ENCODE measurements at places on chromosomes 11 and 22.

- no peaks in the 10 kb centered on the region for H3K36me3 ChIP-seq
- H3K27ac ChIP-seq = no peak overlapping the region
- H3K27me3 ChIP-seq = peaks cover 6% of the 10 kb centered on the region
- H3K4me3 ChIP-seq = no peak overlapping the region
- H3K4me1 ChIP-seq = no peaks in the 10 kb centered on the region
Measured at GRCh38 chr11:121207485-121208115, 85.0 kb upstream of the SC5D start.

- no peaks in the 10 kb centered on the region for H3K27me3 ChIP-seq
- no peaks in the 10 kb centered on the region for H3K36me3 ChIP-seq
- H3K4me3 ChIP-seq = no peak overlapping the region
- H3K4me1 ChIP-seq = no peaks in the 10 kb centered on the region
Measured at GRCh38 chr22:35582861-35583670, 34.1 kb downstream of the MB start.

- no peak overlapping the region for H3K27ac ChIP-seq
- H3K36me3 ChIP-seq = peaks cover 15% of the 10 kb centered on the region
- no peaks in the 10 kb centered on the region for H3K4me1 ChIP-seq
- H3K4me3 ChIP-seq = no peak overlapping the region
Measured at GRCh38 chr22:48661984-48662383, 1165.7 kb downstream of the BRD1 start.

- peak overlapping the region; percentile 30 for H3K4me3 ChIP-seq
- no peak overlapping the region for H3K27ac ChIP-seq
- H3K27me3 ChIP-seq = peaks cover 63% of the 10 kb centered on the region
- DNase-seq = no peak
- peaks cover 19% of the 10 kb centered on the region for H3K4me1 ChIP-seq
Measured at GRCh38 chr11:8262552-8263108, 1.0 kb downstream of the LMO1 start.

- H3K4me1 ChIP-seq = peaks cover 54% of the 10 kb centered on the region
- H3K27ac ChIP-seq = no peak overlapping the region
- H3K27me3 ChIP-seq = peaks cover 3% of the 10 kb centered on the region
- H3K4me3 ChIP-seq = no peak overlapping the region
Measured at GRCh38 chr22:45775569-45776312, 104.1 kb downstream of the ATXN10 start.

DNA sequence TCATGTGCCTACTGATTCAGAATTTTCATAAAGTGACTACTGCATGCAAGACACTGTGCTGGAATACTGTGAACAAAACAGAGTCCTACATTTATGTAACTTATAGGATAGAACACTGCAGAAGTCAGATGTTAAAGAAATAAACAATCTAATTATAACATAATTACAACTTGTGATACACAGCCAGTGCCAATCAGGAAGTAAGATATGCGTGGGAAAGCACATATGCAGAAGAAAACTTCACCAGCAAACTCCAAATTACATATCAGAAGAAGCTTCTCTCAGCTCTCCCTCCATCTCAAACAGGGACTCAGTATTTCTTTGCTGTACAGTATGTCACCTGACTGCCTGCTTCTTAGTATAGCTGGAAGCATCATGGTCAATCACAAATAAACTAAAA, 37.4 kb downstream of the PAK1 start:
- H3K4me3 ChIP-seq = no peak overlapping the region
- no peak for DNase-seq
- peaks cover 35% of the 10 kb centered on the region for H3K27me3 ChIP-seq
- no peaks in the 10 kb centered on the region for H3K4me1 ChIP-seq
- H3K27ac ChIP-seq = no peak overlapping the region

DNA sequence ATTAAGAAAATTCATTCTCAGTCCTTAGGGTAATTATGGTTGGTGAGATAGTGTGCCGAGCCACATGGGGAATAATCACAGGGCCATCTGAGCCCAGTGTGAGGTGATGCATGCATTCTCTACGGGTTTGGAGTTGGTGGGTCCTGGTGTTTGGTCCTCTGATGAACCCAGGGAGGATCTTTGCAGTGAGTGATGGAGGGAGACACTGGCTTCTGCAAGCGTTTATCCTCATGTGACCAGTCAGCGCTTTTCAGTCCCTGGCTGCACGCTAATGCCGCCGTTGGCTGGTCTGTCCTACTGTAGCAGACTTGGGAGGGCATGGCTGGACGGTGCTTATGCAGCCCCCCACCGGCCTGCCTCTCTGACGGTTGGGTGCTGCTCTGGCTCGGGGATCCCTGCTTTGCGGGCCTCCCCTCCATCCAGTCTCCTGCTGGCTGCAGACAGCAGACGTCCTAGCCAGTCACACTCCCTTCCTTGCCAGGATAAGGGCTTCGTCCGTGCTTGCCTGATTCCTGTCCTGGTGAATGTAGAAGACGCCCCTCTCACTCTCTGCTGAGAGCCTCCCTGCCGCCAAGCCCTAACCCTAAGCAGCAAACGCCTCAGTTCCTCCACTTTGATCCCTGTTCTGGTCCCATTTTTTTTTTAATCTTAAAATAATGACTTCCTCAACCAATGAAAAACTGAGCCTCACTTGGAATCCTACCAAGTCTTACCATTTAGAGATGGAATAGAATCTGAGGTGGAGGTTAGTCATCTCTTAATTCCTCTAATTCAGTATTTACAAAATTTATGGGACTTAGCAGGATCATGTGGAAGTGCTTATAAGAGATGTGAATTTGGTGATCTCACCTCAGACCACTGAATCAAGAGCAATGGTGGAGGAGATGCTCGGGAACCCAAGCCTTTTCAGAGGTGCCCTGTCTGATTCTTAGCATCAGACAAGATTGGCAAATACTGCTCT, 143.7 kb upstream of the SORL1-AS1 start:
- H3K4me3 ChIP-seq = peak overlapping the region; percentile 33
- peaks cover 1% of the 10 kb centered on the region for H3K27me3 ChIP-seq
- H3K27ac ChIP-seq = peak overlapping the region; percentile 87
- peaks cover 7% of the 10 kb centered on the region for H3K36me3 ChIP-seq
- peaks cover 62% of the 10 kb centered on the region for H3K4me1 ChIP-seq

GRCh38 chr22:46112405-46112804, 37.9 kb upstream of the PPARA start:
- peak overlapping the region; percentile 68 for H3K27ac ChIP-seq
- DNase-seq = no peak
- H3K4me3 ChIP-seq = no peak overlapping the region
- H3K4me1 ChIP-seq = peaks cover 35% of the 10 kb centered on the region
- peaks cover 10% of the 10 kb centered on the region for H3K36me3 ChIP-seq
- H3K27me3 ChIP-seq = peaks cover 54% of the 10 kb centered on the region

DNA sequence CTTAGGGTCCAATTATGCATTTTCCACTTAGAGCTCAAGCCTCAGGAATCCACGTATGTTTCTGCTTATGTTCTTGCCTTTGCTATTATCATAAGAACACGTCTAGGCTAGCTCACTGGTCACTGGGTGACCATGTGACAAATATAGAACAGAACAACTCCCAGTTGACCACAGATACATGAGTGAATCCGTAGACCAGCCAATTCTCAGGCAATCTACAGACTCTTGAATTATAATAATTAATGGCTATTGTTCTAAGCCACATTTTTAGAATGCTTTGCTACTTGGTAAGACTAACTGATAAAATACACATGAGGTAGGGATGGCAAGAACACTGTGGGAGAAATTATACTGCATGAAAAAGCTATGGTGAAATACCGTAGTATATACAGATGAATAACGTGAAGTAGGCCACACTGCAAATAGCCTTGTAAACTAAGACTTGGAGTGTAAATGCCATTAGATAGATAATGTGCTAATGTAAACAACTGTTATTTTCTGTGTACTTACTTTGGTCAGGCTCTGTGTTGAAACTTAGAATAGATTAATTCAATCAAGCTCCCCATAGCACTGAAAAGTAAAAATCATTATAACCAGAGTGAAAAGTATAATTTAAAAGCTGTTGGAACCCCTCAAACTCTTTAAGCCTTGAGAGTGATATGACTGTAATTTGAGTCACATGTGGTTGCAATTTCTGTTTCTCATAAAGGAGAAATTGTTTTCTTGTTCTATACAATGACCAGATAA, 366.2 kb upstream of the CCDC179 start:
- H3K27ac ChIP-seq = peak overlapping the region; percentile 47
- H3K4me1 ChIP-seq = peaks cover 35% of the 10 kb centered on the region
- DNase-seq = peak; percentile 60
- H3K27me3 ChIP-seq = no peaks in the 10 kb centered on the region
- no peaks in the 10 kb centered on the region for H3K36me3 ChIP-seq

- peak overlapping the region; percentile 68 for H3K4me3 ChIP-seq
- peaks cover 38% of the 10 kb centered on the region for H3K4me1 ChIP-seq
- H3K27me3 ChIP-seq = no peaks in the 10 kb centered on the region
Measured at GRCh38 chr11:130523166-130523565, 74.7 kb downstream of the ADAMTS15 start.

DNA sequence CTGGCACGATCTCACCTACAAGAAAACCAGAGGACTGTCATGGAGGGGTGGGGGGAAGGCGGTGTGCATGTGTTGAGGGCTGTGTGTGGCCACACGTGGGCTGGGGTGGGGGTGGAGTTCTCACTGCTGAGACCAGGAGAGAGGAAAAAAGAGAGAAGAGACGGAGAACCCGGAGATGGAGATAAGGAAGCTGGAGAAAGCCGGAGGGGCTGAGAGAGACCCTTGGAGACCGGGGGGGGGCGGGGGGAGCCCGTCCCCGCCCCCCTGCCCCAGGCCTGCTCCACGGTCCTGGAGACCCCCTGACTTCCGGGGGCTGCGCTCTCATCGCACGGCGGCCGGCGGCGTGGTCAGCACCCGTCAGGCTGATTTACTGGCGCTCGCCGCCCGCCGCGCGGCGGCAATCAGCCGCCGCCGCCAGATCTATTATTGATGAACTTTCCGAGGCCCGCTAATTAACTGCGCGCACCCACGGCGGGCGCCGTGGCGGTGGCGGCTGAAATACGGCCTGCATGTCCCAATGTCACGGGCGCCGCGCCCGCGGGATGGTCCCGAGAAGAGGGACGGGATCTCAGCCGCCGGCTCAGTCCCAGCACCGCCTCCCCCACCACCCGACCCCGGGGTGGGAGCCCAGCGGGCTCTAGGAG, 187.4 kb downstream of the MN1 start:
- H3K27ac ChIP-seq = no peak overlapping the region
- no peaks in the 10 kb centered on the region for H3K4me1 ChIP-seq
- no peak for DNase-seq
- peaks cover 45% of the 10 kb centered on the region for H3K27me3 ChIP-seq

- no peaks in the 10 kb centered on the region for H3K36me3 ChIP-seq
- peaks cover 3% of the 10 kb centered on the region for H3K27me3 ChIP-seq
- peak; percentile 92 for DNase-seq
- peak overlapping the region; percentile 42 for H3K4me3 ChIP-seq
Measured at GRCh38 chr22:27456696-27457503, 344.7 kb downstream of the MN1 start.

GRCh38 chr11:127252321-127252720, 251.8 kb upstream of the KIRREL3 start:
- no peak overlapping the region for H3K4me3 ChIP-seq
- H3K27ac ChIP-seq = no peak overlapping the region
- H3K4me1 ChIP-seq = no peaks in the 10 kb centered on the region
- no peak for DNase-seq

GRCh38 chr11:7896009-7896785, 34.9 kb downstream of the OR10A6 start:
- H3K27me3 ChIP-seq = no peaks in the 10 kb centered on the region
- H3K27ac ChIP-seq = no peak overlapping the region
- H3K4me3 ChIP-seq = no peak overlapping the region
- peaks cover 69% of the 10 kb centered on the region for H3K4me1 ChIP-seq
- peaks cover 5% of the 10 kb centered on the region for H3K36me3 ChIP-seq

GRCh38 chr11:61911701-61912529, 5.5 kb downstream of the RAB3IL1 start:
- H3K4me3 ChIP-seq = no peak overlapping the region
- H3K27ac ChIP-seq = no peak overlapping the region
- no peak for DNase-seq
- H3K4me1 ChIP-seq = no peaks in the 10 kb centered on the region
- H3K36me3 ChIP-seq = no peaks in the 10 kb centered on the region

DNA sequence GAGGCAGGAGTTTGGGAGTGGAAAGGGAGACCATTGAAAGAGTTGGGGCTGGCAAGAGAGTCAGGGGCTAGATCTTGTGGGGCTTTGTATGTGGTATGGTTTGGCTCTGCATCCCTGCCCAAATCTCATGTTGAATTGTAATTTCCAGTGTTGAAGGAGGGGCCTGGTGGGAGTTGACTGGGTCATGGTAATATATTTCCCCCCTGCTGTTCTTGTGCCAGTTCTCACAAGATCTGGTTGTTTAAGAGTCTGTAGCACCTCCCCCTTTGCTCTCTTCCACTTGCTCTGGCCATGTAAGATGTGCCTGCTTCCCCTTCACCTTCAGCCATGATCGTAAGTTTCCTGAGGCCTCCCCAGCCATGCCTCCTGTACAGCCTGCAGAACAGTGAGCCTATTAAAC, 10.1 kb upstream of the RAB3IL1 start:
- no peak overlapping the region for H3K4me3 ChIP-seq
- peaks cover 15% of the 10 kb centered on the region for H3K4me1 ChIP-seq
- H3K27me3 ChIP-seq = no peaks in the 10 kb centered on the region
- H3K27ac ChIP-seq = no peak overlapping the region
- no peak for DNase-seq

GRCh38 chr11:108253176-108253575, 30.3 kb downstream of the ATM start:
- H3K27ac ChIP-seq = no peak overlapping the region
- peaks cover 26% of the 10 kb centered on the region for H3K36me3 ChIP-seq
- no peaks in the 10 kb centered on the region for H3K27me3 ChIP-seq
- peak; percentile 15 for DNase-seq

All from HFFc6 (cell line).